Stimulated activated CD4-positive, alpha-beta T cell treated with anti-CD3 and anti-CD28 coated beads, Interleukin-1b, Interleukin-23, amount 100 ng/mL, for 1 hour (primary cell): ENCODE measurements at places on chromosomes 12 and 14.

GRCh38 chr12:2662524-2662923 lies 132.2 kb upstream of the FKBP4 start:
- no peak for DNase-seq

DNA sequence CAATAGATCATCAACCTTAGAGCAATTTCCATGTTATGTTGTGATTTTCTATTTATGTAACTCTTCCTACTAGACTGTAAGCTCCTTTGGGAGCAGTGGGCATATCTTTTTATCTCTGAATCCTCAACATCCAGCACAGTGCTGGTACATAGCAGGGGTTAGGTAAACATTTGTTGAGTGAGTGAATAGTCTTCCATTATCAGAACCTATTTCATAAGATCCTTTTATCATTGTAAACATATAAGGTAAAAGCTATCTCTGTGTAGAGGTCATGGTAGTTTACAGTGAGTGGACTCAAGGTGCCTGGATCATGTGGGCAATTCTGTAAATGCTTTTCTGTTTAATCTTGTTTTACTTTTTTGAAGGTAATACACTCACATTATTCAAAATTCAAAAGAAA lies 15.1 kb downstream of the FKBP11 start:
- DNase-seq, result no peak

DNA sequence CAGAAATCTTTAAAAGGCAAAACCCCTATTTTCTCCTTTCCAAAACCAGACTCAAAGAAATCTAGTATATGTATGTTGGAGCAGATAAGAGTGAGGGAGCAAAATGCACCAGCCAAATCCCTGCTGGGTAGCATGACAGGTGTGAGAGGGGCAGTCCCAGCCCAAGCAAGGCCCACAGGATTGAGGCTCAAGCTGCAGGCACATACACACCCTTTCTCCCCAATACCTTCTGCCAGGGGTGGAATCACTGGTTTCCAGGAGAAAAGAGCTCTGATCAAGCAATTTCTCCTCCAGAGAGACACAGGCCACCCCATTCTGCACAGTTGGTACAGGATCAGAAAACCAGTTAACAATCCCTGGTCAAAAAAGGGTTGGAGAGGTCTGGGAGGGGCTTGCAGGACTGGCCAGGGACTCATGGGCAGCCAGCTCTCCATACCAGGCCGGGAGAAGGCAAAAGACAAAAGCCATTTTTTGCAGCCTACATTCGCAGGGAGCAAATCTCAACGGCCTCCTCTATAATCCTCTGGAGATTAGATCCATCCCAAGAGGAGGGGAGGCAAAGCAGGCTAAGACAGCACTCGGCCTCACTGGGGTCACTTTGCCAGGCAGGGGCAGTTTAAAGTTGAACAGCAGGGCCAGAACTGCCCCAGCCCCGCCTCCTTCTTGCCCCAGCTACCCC lies 2.1 kb downstream of the KMT2D start:
- DNase-seq, result no peak

GRCh38 chr14:68231898-68232297 lies 412.3 kb downstream of the RAD51B start:
- DNase-seq, result no peak

GRCh38 chr14:37056473-37056872 lies 115.9 kb downstream of the SLC25A21 start:
- no peak for DNase-seq

GRCh38 chr12:17527021-17527420 lies 563.0 kb downstream of the RERGL start:
- no peak for DNase-seq
